ENCODE measurements at places on chromosomes 3 and 15.

GRCh38 chr3:79367066-79367465 is 400.7 kb downstream of the ROBO1 start:
- DNase-seq, result no peak

DNA sequence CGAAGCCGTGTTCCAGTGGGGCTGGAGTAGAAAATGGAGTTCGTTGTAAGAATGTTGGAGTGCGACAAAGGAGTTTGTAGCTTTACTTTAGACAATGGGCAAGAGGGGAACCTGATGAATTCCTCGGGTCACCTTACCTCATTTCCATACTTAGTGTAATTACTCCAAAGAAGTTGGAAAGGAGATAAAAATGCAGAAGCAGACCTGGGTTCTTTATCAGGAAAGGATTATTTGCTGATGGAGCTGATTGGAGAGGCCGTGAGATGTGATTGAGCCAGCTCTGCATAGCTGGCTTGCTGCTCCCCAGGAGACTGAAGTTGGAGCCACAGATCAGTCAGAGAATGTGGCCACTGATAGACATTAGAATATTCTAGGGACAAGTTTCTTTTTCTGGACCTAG is 33.4 kb upstream of the TBL1XR1 start:
- no peak for DNase-seq

- no peak for DNase-seq
Measured at GRCh38 chr3:44476181-44476611, 1.3 kb downstream of the ZNF445 start.

- DNase-seq, result no peak
Measured at GRCh38 chr3:94996743-94997142, 933.9 kb downstream of the NSUN3 start.

DNA sequence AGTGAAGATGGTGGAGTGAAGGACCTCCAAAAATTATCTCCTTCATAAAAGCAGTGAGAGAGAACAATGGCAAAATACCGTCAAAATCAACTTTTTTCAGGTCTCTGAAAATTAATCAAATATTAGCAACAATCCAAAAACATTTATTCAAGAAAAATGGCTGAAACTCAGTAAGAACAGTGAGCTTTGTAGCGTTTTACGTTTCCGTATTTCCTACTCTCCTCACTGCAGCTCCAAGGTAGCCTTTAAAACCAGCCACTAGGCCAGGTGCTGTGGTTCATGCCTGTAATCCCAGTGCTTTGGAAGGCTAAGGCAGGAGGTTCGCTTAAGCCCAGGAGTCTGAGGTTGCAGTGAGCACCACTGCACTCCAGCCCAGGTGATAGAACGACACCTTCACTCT is 38.5 kb downstream of the ATP10A start:
- DNase-seq, result no peak

- no peak for DNase-seq
Measured at GRCh38 chr3:143145906-143146305, 26.3 kb downstream of the CHST2 start.

DNA sequence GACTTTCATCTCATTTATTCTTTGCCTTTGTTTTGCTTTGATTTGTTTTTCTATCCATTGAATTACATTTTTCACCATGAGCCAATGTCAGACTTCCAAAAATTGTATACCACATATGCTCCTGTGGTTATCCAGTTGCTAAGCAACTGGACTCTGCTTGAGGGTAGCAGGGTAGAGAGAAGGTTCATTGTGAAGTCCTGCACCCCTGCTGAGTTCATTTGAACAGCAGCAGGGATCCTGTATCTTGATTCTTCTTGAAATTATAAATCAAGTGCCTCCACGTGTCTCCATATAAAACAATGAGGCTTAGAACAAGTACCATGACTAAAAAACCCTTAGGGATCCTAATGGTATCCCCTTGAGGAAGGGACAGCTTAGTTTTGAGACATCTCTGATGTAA is 449.3 kb downstream of the ROBO2 start:
- no peak for DNase-seq

DNA sequence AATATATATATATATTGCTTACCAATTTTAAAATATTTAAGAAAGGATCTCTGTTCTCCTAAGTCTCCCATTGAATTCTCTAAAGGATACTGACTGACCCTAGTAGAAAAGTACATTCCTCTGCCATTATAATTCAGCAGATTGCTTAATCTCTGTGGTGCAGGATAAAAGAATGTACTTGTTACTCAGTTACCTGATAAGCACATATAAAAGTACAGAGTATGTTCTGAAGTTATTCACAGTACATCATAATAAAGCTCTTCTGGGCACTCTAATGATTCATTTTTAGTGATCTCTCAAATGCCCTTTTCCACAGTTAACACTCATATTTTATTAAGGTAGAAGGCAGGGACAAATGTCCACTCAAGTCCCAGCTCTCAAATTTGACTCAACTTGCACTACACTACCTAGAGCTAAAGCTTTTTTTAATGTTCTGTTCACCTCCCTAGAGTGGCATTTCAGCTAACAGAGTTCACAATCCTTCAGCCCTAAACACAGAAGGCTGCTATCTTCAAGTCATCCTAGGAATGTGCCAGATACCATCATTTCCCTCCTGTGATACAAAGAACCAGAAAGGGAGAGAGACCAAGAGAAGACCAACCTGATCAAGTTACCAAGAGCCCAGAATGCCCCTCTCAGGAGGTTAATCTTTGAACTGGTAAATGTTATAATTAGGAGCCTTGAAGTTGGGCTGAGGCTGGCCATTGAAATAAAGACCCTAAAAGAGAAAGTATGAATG is 53.3 kb downstream of the MEIS2 start:
- DNase-seq, result no peak

GRCh38 chr3:97830638-97831037 is 8.8 kb downstream of the CRYBG3 start:
- DNase-seq, result no peak

DNA sequence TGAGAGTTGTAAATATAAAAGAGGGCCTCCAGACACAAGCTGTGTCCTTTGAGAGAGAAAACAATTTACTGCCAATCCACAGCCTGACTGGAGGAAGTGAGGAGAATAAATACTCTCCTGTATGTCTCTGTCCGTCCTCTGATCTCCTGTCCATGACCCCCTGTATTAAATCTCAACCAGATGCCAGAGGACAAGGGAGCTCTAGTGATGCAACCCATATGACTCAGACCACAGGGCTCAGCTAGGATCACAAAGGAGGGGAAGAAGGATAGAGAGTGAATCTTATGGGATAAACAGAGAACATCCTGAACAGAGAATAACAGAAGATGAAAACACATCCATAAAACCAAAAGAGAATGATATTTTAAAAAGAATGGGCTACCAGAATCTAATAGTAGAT is 482.6 kb downstream of the PLOD2 start:
- no peak for DNase-seq

GRCh38 chr3:74465715-74466410 is 148.6 kb downstream of the CNTN3 start:
- DNase-seq, result no peak

DNA sequence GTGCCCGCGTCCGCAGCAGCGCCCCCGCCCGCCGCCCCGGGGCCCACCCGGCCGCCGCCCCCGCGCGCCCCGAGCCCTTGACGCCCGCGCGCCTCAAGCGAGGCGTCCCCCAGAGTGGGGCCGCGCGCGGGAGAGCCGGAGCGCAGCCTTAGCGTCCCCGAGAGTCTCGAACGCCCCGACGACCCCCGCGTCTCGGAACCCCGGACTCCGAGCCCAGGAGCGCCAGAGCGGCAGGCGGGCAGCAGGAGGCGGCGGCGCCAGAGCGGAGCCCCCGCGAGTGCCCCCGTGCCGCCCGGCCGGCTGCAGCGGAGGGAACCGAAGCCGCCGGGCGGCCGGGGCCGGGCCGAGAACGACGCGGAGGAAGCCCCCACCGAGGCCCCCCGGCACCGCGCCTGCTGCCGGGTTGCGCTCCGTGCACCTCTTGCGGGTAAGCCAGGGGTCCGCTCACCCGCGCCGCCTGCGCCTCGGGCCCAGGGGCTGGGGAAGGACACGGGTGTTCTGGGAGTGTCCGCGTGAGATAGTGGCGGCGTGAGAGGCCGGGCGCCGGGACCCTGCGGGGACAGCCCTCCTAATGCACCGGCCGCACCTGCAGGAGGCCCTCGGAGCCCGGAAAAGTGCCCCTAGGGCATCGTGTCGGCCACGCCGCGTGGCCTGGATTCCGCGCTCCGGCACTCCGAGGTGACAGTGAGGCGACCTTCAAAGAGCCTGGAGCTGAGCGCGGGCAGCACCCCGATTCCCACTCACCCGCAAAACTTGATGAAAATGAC is 52.0 kb upstream of the ULK4 start:
- DNase-seq, result no peak

GRCh38 chr15:70060214-70060992 is 37.3 kb downstream of the TLE3 start:
- no peak for DNase-seq

- DNase-seq, result no peak
Measured at GRCh38 chr3:152257563-152258035, 11.1 kb upstream of the MBNL1 start.

GRCh38 chr3:5144316-5144994 is 22.4 kb downstream of the ARL8B start:
- no peak for DNase-seq

DNA sequence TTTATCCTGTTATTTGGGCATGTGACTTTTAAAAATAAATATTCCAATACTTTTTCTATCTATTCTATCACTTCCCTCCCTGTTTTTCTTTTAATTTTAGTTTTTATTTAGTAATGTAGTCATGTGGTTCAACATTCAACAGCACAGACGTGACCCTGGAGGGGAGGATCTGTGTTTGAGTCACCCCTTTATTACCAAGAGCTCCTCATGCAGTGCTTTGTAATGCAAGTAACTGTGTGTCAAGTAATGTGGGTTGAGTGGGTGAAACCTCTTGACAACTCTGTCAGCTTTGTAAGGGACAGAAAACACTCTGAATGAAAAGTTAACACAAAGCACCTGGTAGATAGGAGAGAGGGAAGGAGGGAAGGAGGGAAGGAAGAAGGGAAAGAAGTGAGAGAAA is 89.7 kb upstream of the FGF12 start:
- DNase-seq, result no peak

DNA sequence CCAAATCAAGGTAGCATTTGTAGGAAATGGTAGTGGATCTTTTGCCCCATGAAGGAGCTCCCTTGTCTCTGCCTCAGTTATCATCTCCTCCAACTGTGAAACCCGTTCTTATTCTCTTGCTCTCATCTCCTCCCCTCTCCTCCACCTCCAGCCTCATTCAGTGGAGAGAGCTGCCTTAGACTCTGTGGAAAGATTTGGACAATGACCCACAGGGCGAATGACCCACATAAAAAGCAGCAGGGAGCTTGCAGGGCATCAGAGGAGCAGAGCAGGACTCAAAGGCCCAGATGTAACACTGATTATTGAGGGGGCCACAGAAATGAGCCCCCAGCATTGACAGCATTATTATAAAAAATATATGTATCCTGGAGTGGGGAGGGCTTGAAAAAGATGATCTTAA is 641.1 kb upstream of the CFAP20DC start:
- no peak for DNase-seq

GRCh38 chr3:99868311-99868646 is 50.6 kb downstream of the CMSS1 start:
- no peak for DNase-seq

DNA sequence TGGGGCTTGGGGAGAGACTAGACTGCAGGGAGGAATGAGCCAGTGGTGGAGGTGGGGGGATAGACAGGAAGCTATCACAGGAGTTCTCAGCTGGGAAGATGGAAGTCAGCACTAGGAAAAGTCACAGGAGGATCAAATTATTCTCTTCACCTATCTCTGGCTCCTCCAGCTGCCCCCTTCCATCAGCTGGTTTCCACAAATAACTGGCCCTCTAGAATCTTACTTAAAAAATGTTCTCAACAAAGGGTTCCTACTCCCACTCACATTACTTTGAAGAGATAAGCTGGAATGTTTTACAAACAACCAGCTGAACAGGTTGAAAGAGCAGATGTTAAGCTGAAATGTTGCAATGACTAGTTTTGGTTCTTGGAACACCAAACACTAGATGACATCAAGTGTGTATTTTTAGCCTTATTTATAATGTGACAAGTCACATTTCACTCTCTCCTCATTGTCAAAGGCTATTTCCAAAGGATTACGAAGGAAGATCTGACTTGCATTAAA is 102.7 kb upstream of the AADACL2 start:
- no peak for DNase-seq

GRCh38 chr15:71662306-71662705 is 148.0 kb upstream of the NR2E3 start:
- no peak for DNase-seq

- DNase-seq, result no peak
Measured at GRCh38 chr3:50464569-50464968, 38.9 kb downstream of the CACNA2D2 start.

DNA sequence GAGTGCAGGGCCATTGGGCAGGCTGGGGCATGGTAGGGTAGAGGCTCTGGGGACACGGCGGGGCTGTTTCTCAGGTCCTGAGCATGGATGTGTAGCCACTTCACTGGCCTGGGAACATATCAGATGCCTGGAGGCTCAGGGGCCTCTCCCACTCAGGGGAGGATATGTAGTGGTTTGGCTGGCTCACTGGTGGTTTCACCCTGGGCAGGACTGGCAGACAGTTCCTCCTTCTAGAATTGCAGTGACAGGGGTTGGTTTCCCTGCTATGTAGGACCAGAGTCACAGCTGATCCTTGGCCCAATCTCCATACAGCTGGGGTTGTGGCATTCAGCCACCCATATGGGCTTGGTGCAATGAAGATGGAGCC is 4.8 kb upstream of the ARHGAP31 start:
- DNase-seq, result no peak

- no peak for DNase-seq
Measured at GRCh38 chr3:124780356-124780755, 50.1 kb downstream of the UMPS start.

GRCh38 chr3:182165234-182165633 is 453.5 kb downstream of the SOX2 start:
- no peak for DNase-seq

- no peak for DNase-seq
Measured at GRCh38 chr3:39937874-39938273, 128.5 kb downstream of the MYRIP start.

GRCh38 chr3:64223791-64224745 is 1.2 kb downstream of the PRICKLE2 start:
- no peak for DNase-seq
